ENCODE measurements at places on chromosomes 5 and 9.

DNA sequence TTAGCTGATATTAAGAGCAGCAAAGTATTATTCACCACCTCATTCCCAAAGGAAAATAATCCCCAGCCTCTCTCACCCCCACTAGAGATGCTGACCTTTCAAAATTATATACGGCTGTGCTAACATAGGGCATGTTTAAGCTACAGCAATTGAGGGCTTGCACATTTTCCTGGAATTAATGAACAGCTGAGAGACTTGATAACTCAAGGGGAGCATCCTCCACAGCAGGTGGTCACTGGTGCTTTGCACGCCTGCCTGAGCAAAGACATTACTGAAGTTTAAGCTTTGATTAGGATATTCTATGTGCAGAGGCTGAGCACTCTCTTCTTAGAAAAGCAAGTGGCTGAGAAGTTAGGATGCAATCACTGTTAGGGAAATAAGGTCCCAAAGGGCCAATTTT, 230.9 kb downstream of the FAM114A2 start:
- DNase-seq = no peak

DNA sequence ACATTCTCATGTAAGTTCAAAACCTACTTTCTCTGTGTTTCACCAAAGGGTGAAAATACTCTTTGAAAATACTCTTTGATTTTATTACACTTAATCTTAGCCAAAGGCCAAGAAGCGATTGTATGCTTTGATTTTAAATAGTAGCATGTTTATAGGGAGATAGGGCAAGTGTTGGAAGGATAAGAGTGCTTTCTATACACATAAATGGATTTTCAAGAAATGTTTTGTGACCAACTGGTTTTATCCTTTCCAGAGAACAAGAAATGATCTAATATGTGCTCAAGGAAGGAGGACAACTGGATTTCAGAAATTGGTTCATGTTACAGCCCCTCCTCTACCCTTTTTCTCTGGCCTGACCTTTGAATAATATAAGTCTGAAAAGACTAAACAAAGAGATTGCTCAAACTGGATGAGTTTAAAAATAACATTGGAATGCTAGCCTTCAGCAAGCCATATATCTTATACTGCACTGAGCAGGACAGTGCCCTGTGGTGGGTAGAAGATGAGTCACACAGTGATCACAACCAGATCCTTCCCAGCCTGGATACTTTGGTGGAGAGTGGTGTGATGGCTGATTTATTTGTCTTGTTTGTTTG, 13.1 kb downstream of the PALM2AKAP2 start:
- no peak for DNase-seq

DNA sequence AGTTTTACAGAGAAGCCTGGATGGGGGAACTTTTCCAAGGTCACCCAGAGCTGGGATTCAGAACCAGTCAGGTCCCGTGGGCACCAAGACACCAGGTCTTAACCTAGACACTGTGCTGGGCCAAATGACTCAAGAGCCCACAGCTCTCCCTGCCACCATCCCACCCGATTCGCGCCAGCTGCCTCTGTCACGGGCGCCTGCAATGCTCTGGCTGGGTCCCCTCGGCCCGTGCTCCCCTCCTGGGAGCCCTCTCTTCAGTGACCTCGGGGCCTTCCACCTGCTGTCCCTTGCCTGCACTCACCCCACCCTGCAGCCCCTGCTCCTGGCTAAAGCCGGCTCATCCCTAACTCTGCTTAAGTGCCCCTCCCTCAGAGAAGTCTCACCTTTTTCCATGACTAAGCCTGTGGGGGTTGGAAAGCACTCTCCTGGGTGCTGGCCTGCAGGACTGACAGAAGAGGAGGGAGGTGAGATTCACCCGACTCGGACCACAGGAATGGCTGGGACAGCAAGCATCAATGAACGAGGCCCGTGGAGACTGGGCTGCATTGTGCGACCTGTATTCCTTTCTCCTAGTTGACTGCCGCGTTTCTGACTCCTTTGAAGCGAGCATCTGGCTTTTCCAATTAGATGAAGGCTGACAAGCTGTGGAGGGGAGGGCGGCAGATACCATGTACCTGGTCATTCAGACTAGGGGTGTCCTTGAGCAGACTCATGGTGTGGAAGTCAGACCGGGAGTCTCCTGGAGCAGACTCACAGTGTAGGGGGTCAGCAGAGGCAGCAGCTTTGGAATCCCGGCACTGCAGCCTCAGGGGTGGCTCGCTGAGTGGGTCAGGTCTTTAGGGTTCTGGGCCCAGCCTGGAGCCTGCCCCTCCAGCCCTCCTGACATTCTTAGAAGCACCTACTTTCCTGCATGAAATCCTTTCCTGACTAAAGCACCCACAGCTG, 5.8 kb upstream of the IL4 start:
- no peak for DNase-seq

DNA sequence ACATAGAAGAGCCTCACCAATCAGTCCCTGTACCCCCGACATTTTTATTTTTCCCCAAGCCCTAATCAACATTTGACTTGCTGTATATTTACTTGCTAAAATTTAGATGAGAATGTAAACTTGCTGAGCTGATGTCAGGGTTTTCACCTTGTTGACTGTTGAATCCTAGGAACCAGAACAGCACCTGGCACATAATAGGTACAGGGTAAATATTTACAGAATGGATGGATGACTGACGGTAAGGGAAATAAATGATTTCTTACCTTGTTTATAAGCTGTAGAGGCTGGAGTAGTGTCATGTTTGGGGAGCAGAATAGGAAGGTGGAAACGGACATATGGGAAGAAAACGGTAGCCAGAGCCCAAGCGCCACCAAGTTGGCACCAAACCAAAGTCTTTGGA, 107.0 kb upstream of the NUDT12 start:
- DNase-seq = no peak

GRCh38 chr5:179905161-179905560, 2.5 kb downstream of the TBC1D9B start:
- no peak for DNase-seq

- no peak for DNase-seq
These were observed 248.6 kb downstream of the RFX3 start for GRCh38 chr9:3277200-3277599.

DNA sequence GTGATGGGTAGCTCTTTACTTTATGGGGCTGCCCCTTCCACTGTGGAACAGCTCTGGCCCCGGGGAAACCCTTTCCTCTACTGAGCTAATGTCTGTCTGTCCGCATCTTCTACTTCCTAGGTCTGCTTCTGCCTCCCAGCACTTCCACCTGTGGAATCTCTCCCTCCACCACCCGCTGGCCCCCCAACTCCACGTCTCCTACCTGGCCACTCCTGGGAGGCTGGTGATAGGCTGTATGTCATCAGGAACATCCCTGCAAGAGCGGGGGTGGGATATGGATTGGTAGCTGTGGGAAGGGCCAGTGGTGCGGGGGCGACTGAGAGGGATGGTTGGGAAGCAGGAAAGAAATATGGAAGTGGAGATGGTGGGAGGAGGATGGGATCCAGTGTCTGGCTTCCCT, 9.2 kb downstream of the ALAD start:
- no peak for DNase-seq

DNA sequence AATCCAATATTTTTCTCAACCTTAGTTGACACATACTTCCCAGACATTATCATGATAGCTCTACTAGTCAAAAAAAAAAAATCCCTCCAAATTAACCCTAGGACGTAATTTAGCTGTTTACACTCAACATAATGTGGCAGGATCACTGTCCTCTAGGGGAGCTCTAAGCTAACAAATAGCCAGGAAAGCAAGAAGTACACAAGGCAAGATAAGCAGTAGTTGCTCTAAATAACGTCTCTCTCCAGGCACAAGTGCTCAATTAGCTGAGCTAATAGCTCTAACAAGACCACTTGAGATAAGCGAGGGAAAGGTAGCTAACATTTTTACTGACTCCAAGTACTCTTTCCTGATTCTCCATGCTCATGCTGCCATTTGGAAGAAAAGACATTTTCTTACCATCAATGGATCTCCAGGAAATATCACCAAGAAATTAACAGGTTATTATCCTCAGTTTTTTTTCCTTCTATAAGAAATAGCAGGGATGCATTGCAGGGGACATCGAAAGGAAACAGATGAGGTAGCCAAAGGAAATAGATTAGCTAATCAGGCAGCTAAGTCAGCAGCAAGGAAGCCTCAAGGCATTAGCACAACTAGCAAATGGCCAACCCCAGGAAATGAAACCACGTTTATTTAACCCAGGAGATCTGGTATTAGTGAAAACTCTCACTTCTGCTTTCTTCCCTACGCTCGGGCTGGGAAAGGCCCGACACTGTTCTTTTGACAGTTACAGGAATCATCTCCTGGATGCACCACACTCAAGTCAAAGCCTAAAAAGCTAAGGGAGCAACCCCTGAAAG, 614.1 kb downstream of the PTPRD start:
- no peak for DNase-seq

DNA sequence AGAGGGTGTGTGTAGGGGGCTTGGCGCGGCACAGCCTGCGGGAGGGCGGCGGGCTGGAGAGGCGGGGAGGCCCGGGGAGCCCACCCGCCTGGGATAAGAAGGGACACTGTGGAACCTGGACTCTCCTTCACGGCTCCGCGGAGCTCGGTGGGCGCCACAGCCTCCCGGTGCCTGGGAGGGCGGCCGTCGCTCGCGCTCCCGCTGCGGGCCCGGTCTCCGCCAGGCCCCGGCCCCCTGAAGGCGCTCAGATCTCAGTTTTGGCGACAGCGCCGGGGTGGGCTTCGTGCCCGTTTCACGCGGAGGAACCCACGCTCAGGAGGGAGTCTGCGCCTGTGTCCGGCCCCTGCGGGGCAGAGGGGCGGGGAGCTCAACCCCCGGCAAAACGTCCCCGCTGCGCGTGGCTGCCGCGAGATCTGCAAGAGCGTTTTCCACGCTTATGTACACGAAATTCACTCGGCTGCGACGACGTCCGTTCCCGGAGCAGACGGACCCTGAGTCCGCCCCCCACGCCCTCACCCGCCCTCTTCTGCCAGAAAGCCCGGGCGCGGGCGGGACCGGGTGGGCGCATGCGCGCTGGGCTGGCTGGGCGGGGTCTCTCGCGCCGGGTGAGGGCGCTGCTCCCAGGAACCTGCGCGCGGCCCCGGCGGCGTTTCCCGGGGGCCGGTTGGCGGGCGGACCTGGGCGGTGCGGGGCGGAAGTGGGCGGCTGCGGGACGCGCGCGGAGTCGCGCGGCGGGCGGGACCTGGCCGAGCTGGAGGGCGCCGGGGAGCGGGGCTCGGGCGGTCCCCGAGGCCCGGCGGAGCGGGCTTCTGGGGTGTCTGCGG, at the start of gene NELFB:
TSS of gene NELFB (plus strand) at position 704 of the 824 bp plus-strand sequence.
- peak; percentile 100 for DNase-seq

- no peak for DNase-seq
These were observed 182.6 kb upstream of the ELL2 start for GRCh38 chr5:96144289-96144688.

DNA sequence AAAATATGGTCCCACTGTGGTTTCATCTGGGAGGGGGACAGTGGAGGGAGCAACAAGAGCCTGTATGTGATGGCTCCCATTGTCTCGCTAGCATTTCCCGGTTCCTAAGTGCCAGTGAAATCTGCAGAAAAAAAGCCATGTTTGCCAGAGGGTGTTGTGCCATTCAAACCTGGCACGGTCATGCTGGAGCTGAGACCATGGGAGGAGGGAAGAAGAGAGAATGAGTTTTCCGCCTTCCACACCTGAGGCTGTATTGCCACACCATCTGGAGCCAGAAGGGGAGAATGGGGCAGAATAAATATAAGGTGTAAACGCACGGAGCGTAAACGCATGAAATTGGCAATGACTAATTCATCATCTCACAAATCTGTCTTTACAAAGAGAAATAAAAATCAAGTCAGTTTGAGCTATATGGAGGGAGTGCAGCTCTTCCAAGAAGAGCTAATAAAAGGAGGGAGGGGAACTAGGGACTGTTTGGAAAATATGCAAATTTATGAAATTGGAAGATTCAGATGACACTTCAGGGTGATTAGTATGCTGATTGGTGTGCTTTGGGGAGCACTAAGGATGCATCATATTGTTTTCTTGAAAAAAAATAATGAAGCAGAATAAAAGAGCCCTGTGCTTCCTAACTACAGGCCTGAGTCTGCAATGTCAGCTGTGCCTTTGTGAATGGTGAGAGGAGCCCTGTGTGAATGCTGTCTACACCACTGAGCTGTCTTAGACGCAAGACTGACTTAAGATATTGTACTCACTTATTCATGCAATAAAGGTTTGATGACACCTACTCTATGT, 237.9 kb downstream of the NSG2 start:
- DNase-seq = no peak

- DNase-seq = no peak
These were observed 630.7 kb upstream of the ZNF608 start for GRCh38 chr5:125377141-125377540.

GRCh38 chr5:173866243-173866857, 21.8 kb upstream of the CPEB4 start:
- DNase-seq = no peak

- no peak for DNase-seq
These were observed 13.9 kb upstream of the FEM1C start for GRCh38 chr5:115558388-115558956.

DNA sequence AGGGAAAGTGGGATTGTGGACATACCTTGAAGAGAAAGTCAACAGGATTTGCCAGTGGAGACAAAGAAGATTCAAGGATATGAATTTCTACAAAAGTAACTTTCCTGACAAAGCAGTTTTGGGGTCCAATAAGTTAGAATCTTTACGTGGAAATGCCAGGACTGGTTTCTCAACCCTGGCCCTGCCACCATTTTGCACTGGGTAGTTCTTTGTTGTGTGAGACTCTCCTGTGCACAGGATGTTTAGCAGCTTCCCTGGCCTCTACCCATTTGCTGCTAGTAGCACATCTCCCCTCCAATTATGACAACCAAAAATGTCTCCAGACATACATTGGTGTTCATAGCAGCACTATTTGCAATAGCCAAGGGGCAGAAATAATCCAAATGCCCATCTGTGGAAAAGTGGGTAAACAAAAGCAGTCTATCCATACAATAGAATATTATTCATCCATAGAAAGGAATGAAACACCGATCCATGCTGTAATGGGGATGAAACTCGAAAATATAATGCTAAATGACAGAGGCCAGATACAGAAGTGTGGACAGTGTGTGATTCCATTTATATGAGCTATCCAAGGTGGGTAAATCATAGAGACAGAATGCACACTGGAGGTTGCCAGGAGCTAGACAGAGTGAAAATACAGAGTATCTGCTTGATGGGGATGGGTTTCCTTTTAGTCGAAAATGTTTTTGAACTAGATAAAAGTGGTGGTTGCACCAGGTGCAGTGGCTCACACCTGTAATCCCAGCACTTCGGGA, 91.4 kb downstream of the NSUN2 start:
- DNase-seq = no peak

DNA sequence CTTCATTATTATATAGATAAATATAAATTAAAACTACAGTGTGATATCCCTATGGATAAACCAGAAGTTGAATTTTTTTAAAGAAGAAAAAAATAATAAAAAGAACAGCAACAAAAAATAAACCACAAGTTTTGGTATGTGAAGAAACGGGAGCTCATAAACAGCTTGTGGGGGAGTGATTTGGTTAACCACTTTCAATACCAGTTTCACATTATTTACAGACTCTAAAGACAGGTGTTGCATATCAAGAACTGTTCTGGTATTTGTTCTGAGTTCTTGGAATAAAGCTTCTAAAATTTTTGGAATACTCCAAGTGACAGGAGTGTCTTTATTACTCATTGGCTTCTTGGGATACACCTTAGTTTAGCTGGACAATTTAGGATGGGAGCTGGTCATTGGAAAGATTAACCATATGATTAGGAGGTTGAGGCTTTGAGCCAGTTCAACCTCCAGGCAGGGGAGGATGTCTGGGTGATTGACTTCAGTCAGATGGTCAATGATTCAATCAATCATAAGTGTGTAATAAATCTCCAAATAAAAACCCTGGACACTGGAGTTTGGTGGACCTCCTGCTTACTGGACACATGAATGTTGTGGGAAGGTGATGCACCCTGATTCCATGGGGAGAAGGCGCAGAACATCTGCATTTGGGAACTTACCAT, 2223.1 kb upstream of the C9orf72 start:
- no peak for DNase-seq
